ENCODE measurements at places on chromosomes 4 and X.

- DNase-seq, result peak; percentile 52
Observed at GRCh38 chr4:25925486-25926201, 11.6 kb downstream of the SMIM20 start.

DNA sequence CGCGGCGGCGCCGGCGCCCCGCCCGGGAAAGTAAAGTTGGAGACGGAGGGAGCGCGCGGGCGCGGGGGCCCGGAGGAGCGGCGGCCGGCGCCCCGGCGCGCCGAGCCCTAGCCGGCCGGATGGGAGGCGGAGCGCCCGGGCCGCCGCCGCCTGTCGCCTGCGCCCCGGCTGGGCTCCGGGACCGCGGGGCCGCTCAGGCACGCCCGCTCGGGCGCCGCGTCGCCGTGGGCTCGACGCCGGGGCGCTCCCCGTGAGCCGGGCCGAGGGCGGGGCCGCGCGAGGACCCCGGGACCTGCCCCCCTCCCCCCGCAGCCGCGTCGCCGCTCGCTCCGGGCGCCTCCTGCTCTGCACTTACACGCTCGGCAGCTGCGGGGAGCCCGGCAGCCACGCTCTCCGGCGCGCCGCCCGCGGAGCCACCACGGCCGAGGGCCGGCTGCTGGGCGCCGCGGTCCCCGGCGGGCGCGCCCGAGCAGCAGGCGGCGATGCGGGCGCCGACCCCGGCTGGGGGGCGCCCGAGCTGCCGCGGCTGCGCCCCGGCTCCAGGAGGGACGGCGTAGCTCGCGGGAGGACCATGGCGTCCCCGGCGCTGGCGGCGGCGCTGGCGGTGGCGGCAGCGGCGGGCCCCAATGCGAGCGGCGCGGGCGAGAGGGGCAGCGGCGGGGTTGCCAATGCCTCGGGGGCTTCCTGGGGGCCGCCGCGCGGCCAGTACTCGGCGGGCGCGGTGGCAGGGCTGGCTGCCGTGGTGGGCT lies at the start of gene ADRA2C:
Gene ADRA2C (plus strand): TSS at position 350 of the 749 bp plus-strand sequence. CDS start 222 bp downstream, at position 572.
- DNase-seq, result no peak

DNA sequence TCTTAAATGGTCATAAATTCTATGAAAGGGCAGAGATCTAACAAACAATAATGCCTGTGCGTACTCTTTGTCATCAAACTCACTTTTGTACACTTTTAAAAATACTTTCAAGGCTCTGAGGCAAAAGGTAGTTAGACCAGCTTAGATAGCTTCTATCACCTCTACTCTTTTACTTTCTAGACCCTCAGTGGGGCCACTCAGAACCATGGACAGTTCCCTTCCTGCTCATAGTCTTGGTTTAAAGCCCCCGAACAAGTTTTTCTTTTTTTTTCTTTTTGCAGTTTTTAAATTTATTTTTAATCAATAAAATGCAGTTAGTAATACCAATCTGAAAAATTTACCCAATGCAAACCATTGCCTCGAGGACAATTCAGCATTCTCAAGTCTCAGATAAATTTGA lies 460.5 kb upstream of the CNKSR2 start:
- peak; percentile 14 for DNase-seq

- DNase-seq, result no peak
Observed at GRCh38 chr4:39085891-39086290, 23.9 kb downstream of the KLHL5 start.

GRCh38 chrX:40068048-40068447 lies 29.7 kb downstream of the BCOR start:
- peak; percentile 26 for DNase-seq

GRCh38 chrX:118423558-118423957 lies 72.1 kb upstream of the DOCK11 start:
- peak; percentile 12 for DNase-seq
